Activated CD4-positive, alpha-beta T cell treated with anti-CD3 and anti-CD28 coated beads, Interleukin-2, amount 10 ng/mL, durations not matched to agents 7 days and 5 days (primary cell): ENCODE measurements at places on chromosomes 3 and 15. TPM values are rescaled to one million over a fixed set of nuclear protein-coding genes. Genes with fewer than 3 reads are reported as not detected.

DNA sequence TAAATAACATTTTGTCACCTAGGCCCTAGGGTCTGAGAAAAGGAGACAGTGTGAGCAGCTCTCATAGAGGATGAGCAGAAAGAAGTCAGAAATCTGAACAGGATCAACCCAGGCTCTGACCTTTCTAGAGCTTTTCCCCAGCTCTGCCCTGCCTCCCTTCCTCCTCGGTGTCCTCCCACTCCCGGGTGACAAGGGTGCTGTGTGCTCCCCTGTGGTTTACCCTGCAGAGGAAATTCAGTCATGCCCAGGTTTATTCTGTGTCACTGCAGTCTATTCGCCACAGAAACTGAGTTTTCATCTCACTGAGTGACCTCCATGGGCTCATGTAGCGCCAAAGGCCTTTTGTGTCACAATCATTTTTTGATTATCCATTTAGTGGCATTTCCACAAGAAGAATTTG lies 76.6 kb downstream of the IL12A start:
- no peak for DNase-seq
- H3K27ac ChIP-seq: no peak overlapping the region
- H3K27me3 ChIP-seq: no peaks in the 10 kb centered on the region

GRCh38 chr3:15660055-15660935 lies 58.8 kb downstream of the BTD start:
- H3K4me1 ChIP-seq: peaks cover 13% of the 10 kb centered on the region
- H3K27ac ChIP-seq: no peak overlapping the region
- H3K4me3 ChIP-seq: no peak overlapping the region
- peaks cover 13% of the 10 kb centered on the region for H3K27me3 ChIP-seq
- DNase-seq: no peak

DNA sequence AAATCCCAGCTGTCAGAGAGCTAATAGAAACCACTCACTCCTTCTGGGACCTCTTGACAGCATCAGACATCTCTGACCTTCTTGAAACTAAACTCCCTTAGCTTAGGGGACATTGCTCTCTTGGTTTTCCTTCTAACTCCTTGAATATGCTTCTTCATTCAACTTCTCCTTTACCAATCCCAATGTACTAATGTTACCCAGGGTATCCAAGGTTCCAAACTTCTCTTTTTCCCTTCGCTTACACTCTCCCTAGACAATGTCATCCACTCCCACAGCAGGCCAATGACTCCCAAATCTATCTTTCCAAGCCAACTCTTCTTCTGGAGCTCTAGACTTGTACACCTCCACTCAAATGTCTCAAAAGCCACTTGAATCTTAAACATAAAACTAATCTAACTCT lies 14.6 kb downstream of the HEXA start:
- H3K36me3 ChIP-seq: peaks cover 7% of the 10 kb centered on the region
- H3K27ac ChIP-seq: no peak overlapping the region
- H3K4me1 ChIP-seq: peaks cover 27% of the 10 kb centered on the region
- no peaks in the 10 kb centered on the region for H3K27me3 ChIP-seq
- DNase-seq: no peak

The FETUB gene
- total RNA-seq: not detected

DNA sequence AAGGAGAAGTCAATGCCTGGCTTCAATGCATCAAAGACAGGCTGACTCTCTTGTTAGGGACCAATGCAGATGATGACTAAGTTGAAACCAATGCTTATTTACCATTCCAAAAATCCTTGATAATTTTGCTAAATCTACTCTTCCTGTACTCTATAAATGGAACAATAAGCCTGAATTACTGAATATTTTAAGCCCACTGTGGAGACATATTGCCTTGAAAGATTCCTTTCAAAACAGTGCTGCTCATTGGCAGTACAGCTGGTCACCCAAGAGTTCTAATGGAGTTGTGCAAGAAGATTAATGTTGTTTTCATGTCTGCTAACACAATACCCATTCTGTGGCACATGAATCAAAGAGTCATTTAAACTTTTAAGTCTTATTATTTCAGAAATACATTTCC lies 181.0 kb upstream of the CBLB start:
- no peak overlapping the region for H3K27ac ChIP-seq
- peaks cover 5% of the 10 kb centered on the region for H3K36me3 ChIP-seq
- DNase-seq: no peak
- H3K27me3 ChIP-seq: no peaks in the 10 kb centered on the region
- H3K4me1 ChIP-seq: no peaks in the 10 kb centered on the region

GRCh38 chr3:66823009-66823397 lies 175.1 kb upstream of the KBTBD8 start:
- H3K36me3 ChIP-seq: no peaks in the 10 kb centered on the region
- DNase-seq: no peak
- H3K4me1 ChIP-seq: no peaks in the 10 kb centered on the region
- peaks cover 11% of the 10 kb centered on the region for H3K27me3 ChIP-seq
- no peak overlapping the region for H3K27ac ChIP-seq

The PLA2G4B gene
- 10.5 TPM for total RNA-seq

The CHAC1 gene
- 6.7 TPM for total RNA-seq

The LRRC15 gene
- total RNA-seq: not detected

DNA sequence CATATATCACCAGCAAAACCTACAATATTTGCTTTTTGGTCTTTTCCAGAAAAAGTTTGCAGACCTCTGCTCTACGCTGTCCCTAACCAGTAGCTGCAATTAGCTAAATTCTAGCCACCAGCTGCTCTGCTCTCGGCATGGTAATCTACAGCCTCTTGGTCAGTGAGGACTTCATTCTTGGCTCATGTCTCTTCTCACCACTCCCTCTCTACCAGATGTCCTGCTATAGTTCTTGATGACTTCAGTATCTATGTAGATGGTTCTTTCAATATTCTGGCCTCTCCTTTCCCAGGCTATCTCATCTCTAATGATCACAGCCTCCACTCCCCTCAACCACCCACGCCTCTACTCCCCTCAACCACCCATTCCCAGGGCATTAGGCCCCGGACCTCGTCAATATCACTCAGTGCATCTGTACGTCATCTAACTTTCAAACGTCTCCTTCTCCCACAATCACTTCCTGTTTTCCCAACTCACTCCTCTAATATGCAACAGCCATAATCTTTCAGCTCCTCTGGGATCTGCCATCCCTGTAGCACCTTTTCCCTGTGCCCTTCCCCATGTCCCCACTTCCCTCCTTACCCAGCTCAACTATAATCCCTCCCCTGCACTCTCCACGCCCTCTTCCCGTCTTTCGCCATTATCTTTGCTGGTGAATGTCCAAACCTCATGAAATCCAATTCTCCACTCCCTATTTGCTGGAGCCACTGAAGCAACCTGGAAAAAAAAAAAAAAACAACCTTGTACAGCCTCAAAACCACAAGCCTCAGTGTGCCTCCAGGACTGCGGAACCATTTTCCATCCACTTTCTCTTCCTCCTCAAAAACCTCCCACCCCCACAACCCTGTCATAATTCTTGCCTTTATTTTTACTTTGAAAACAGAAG lies 429.4 kb upstream of the PROK2 start:
- no peak overlapping the region for H3K27ac ChIP-seq
- no peaks in the 10 kb centered on the region for H3K4me1 ChIP-seq
- H3K4me3 ChIP-seq: no peak overlapping the region
- peaks cover 4% of the 10 kb centered on the region for H3K27me3 ChIP-seq
- H3K36me3 ChIP-seq: no peaks in the 10 kb centered on the region

The RPLP1 gene
- 1,548 TPM for total RNA-seq

The FANCD2OS gene
- not detected for total RNA-seq

GRCh38 chr15:69893863-69894262 lies 203.9 kb downstream of the TLE3 start:
- H3K4me1 ChIP-seq: no peaks in the 10 kb centered on the region
- H3K4me3 ChIP-seq: no peak overlapping the region
- no peaks in the 10 kb centered on the region for H3K36me3 ChIP-seq
- no peak for DNase-seq

The PTX3 gene
- 0.40 TPM for total RNA-seq

GRCh38 chr3:15477951-15478639 lies 43.4 kb downstream of the COLQ start:
- DNase-seq: no peak
- H3K4me3 ChIP-seq: no peak overlapping the region
- H3K27ac ChIP-seq: no peak overlapping the region
- peaks cover 20% of the 10 kb centered on the region for H3K27me3 ChIP-seq
- H3K4me1 ChIP-seq: no peaks in the 10 kb centered on the region

The C3orf85 gene
- total RNA-seq: not detected

DNA sequence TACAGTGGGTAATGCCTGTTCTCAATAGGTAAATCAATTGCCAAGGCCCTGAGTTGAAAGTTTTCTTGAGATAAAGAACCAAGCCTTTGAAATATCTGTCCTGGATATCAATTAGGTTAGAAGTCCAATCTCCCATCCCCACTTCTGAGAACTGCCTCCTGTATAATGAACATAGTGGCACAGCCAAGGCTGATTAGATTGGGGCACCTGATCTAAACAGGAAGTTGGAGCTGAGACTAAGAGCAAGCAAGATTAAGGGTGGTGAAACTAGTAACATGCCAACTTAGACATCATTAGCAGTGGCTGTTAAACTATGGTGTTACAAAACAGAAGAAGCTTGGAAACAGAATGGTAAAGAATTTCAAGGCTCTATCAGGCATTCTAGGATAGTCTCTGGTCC lies 137.7 kb upstream of the TMEM108 start:
- H3K27me3 ChIP-seq: no peaks in the 10 kb centered on the region
- no peak overlapping the region for H3K4me3 ChIP-seq
- no peak overlapping the region for H3K27ac ChIP-seq
- no peaks in the 10 kb centered on the region for H3K36me3 ChIP-seq
- H3K4me1 ChIP-seq: no peaks in the 10 kb centered on the region

DNA sequence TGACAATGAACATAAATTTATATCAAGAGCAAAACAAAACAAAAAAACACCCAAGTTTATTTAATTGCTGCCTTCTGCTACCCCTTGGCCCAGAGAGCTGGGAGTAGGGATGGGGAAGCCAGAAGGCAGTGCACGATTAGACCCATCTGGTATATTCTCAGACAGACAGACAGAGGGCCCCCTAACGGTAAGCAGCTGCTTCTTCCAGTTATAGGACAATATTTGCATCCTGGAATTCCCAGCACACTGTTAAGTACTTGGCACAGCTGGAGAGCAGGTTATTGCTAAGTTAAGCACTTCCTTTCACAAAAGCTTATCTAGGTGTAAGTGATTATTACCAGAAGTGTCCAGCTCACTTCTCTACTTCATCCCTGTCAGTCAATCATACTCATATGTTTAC lies 39.3 kb downstream of the C2CD4B start:
- no peaks in the 10 kb centered on the region for H3K36me3 ChIP-seq
- DNase-seq: no peak
- H3K27ac ChIP-seq: no peak overlapping the region
- H3K27me3 ChIP-seq: peaks cover 9% of the 10 kb centered on the region

The CCK gene
- total RNA-seq: not detected

- no peaks in the 10 kb centered on the region for H3K4me1 ChIP-seq
- H3K27ac ChIP-seq: no peak overlapping the region
- H3K27me3 ChIP-seq: peaks cover 20% of the 10 kb centered on the region
- no peak overlapping the region for H3K4me3 ChIP-seq
- DNase-seq: no peak
Measured at GRCh38 chr15:62985768-62986167, 56.8 kb upstream of the TPM1 start.

- DNase-seq: no peak
- H3K27ac ChIP-seq: no peak overlapping the region
- peaks cover 3% of the 10 kb centered on the region for H3K4me1 ChIP-seq
- peaks cover 44% of the 10 kb centered on the region for H3K27me3 ChIP-seq
- no peaks in the 10 kb centered on the region for H3K36me3 ChIP-seq
Measured at GRCh38 chr3:184801241-184801785, 10.7 kb upstream of the VPS8 start.

DNA sequence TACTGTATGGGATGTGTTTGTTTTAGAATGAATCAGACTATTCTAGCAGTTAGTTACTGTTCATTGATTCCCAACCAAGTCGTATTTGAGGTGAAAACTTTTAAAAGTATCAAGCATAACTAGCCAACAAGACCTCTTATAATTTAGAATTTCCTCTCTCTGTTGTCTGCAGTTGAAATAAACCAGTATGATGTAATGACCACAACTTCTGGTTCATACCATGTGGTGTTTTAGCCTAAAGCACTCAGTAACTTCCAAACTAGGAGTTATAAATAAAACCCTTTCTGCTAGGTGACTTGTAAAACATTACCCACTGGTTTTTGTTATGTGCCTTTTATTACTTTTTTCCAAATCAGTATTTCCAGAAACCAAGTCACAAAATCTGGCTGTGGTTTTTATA lies 19.8 kb upstream of the P2RY12 start:
- no peaks in the 10 kb centered on the region for H3K4me1 ChIP-seq
- no peak overlapping the region for H3K4me3 ChIP-seq
- no peak for DNase-seq

- DNase-seq: no peak
- no peak overlapping the region for H3K27ac ChIP-seq
- H3K27me3 ChIP-seq: peaks cover 17% of the 10 kb centered on the region
- no peaks in the 10 kb centered on the region for H3K36me3 ChIP-seq
- peaks cover 10% of the 10 kb centered on the region for H3K4me1 ChIP-seq
Measured at GRCh38 chr3:193744822-193745684, 152.0 kb downstream of the OPA1 start.

GRCh38 chr3:175107231-175107630 lies 248.1 kb downstream of the NAALADL2 start:
- no peak overlapping the region for H3K27ac ChIP-seq
- DNase-seq: no peak
- H3K36me3 ChIP-seq: no peaks in the 10 kb centered on the region
- H3K4me1 ChIP-seq: no peaks in the 10 kb centered on the region
- no peak overlapping the region for H3K4me3 ChIP-seq

- no peak overlapping the region for H3K27ac ChIP-seq
- no peak overlapping the region for H3K4me3 ChIP-seq
- no peaks in the 10 kb centered on the region for H3K4me1 ChIP-seq
- no peaks in the 10 kb centered on the region for H3K36me3 ChIP-seq
Measured at GRCh38 chr3:55910543-55910942, 423.4 kb upstream of the WNT5A start.

The TPM1 gene
- total RNA-seq: 4.0 TPM

DNA sequence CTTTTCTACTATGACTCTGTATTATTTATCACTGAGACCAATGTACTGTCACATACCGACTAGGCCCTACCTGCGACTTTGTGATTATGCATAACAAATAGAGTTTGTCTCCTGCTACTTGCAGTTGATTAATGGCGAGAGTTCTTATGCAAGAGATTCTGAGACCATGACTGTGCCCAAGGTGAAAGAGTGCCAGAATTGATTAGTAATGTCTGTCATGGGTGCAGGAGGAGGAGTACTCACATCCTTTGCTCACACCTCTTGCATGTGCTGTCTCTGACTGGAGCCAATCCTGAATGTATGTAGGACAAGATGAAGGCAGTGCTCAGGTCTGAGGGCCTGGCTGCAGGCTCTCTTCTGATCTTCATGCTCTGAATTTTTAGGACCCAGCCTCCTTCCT lies 260.7 kb downstream of the THSD4 start:
- peaks cover 25% of the 10 kb centered on the region for H3K36me3 ChIP-seq
- no peak for DNase-seq
- H3K27ac ChIP-seq: no peak overlapping the region
- no peaks in the 10 kb centered on the region for H3K27me3 ChIP-seq
- peaks cover 25% of the 10 kb centered on the region for H3K4me1 ChIP-seq
- H3K4me3 ChIP-seq: no peak overlapping the region

DNA sequence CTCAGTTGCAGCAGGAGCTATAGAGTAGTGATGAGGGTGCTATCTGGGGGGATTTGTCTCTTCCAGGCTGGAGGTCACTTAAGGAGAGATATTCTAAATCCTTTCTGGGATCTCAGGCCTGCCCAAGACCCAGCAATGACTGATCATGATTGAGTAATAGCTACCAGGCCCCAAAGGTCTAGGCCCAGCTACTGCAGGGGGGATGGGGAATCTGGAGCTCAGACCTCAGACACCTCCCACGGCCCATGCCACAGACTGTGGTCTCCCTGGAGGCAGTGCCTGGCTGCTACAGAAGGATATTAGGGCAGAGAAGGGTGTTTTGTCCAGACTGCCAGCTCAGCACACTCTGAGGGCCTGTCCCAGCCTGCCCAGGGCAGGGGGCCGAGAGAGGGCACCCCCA lies 6.9 kb downstream of the SLC38A3 start:
- no peak for DNase-seq
- H3K4me3 ChIP-seq: no peak overlapping the region
- no peaks in the 10 kb centered on the region for H3K4me1 ChIP-seq
- H3K36me3 ChIP-seq: no peaks in the 10 kb centered on the region
